Activated CD8-positive, alpha-beta T cell treated with anti-CD3 and anti-CD28 coated beads, Interleukin-2, amount 10 ng/mL, durations not matched to agents 7 days and 5 days (primary cell): ENCODE measurements at places on chromosomes 2 and 18. TPM values are rescaled to one million over a fixed set of nuclear protein-coding genes. Genes with fewer than 3 reads are reported as not detected.

DNA sequence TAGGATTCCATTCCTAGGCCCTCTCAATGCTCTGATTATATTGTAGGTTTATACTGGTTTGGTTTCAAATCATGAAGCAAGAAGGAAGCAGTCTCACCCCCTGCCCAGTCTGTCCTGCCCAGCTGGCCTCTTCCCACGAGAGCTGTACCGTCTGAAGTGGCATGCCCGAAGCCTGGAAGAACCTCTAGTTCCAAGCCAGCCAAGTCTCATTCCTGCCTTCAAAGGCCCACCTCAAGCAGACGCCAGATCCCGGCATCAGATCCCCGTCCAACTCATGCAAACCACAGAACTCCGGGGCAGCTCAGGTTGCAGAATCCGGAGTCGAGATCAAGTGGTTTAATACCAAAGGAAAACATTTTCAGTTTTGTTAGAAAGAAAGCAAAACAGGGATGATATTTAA, 234.4 kb downstream of the LPIN1 start:
- no peaks in the 10 kb centered on the region for H3K4me1 ChIP-seq
- no peaks in the 10 kb centered on the region for H3K36me3 ChIP-seq
- H3K27me3 ChIP-seq: no peaks in the 10 kb centered on the region
- DNase-seq: no peak
- no peak overlapping the region for H3K4me3 ChIP-seq
- no peak overlapping the region for H3K27ac ChIP-seq

DNA sequence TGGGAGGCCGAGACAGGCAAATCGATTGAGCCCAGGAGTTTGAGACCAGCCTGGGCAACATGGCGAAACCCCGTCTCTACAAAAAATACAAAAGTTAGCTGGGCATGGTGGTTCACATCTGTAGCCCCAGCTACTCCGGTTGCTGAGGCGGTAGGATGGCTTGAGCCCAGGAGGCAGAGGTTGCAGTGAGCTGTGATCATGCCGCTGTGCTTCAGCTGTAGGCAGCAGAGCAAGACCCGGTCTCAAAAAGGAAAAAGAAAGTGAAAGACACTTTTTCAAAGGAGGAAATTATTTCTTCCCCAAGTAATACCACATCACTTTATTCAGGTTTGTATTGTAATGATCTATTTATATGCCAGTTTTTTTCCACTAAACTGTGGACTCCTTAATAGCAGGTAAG, 35.7 kb upstream of the TAF4B start:
- H3K4me1 ChIP-seq: peaks cover 10% of the 10 kb centered on the region
- no peaks in the 10 kb centered on the region for H3K27me3 ChIP-seq
- DNase-seq: peak; percentile 63

DNA sequence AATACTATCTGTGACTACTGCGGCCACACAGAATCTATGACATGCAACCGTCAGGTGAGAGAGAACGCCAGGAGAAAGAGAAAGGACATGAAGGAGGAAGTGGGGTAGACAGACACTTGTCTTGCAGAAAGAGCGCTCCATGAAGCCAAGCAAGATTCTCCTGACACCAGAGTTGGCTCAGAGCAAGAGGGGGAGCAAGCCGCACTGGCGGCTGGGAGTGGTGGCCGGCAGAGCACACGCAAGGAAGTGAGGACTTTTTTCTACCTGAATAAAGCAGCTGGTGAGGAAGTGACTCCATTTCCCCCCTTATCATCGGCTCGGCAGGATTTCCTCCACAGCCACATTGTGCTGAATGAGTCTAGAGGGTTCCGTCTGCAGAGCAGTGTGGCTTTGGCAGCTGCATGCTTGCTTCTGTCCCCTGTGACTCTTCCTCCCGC, 181.6 kb downstream of the BCL2 start:
- peaks cover 67% of the 10 kb centered on the region for H3K36me3 ChIP-seq
- DNase-seq: peak; percentile 75
- peak overlapping the region; percentile 77 for H3K4me3 ChIP-seq
- H3K4me1 ChIP-seq: peaks cover 74% of the 10 kb centered on the region
- no peaks in the 10 kb centered on the region for H3K27me3 ChIP-seq

DNA sequence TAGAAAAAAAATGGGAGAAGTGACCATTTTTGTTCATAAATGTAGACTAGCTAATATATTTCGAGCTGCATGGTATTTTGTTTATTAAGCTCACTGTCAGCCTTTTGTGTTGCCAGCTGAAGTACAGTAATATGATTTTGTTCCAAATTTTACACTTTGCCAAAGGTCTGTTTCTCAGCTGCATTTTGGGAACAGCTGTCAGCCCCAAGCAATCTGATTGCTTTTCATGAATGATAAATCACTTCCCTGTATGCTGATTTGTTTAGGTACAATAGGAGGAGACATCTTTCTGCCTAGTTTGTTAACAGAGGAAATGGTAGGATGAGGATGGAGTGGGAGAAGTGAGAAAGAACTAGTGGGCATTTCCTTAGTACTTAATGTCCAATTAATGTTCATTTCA, 79.3 kb downstream of the NABP1 start:
- no peaks in the 10 kb centered on the region for H3K36me3 ChIP-seq
- peaks cover 4% of the 10 kb centered on the region for H3K4me1 ChIP-seq
- H3K27ac ChIP-seq: no peak overlapping the region
- DNase-seq: no peak
- H3K4me3 ChIP-seq: no peak overlapping the region
- peaks cover 22% of the 10 kb centered on the region for H3K27me3 ChIP-seq

DNA sequence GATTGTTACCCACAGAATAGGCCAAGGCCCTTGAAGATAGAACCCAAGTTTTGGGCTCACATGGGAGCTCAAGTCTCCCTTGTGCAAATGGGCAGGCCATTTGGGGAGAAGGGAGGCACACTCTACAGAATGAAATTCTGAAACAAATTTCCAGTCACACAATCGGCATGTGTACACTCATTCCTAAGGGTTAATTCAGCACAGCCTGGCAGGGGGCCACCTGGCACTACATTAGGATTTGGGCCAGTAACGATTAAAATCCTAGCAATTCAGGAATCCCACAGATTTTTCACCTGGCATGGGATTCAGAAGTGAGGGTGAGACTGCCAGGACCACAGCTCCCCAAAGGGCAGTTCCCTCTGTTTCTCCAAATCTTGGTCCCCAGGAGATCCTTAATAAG, 46.4 kb downstream of the BMP10 start:
- no peak overlapping the region for H3K27ac ChIP-seq
- H3K4me1 ChIP-seq: peaks cover 23% of the 10 kb centered on the region
- no peak for DNase-seq
- no peak overlapping the region for H3K4me3 ChIP-seq
- H3K36me3 ChIP-seq: peaks cover 71% of the 10 kb centered on the region

DNA sequence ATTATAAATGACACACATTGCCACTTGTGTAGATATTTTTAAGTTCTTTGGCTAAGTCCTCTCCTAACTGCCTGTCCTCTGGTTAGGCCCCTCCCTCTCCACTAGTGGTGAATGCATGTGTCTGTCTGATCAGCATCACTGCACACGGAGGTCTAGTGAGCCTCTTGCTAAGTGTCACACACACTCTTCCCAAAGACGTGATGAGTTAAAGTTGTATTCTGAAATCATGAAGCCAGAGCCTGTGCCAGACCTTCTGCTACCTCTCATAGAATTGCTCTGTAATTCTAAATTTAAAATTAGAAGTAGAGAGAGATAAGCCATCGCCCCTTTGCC, 41.3 kb downstream of the RALB start:
- no peaks in the 10 kb centered on the region for H3K27me3 ChIP-seq
- no peak overlapping the region for H3K27ac ChIP-seq
- H3K4me1 ChIP-seq: peaks cover 37% of the 10 kb centered on the region
- peaks cover 63% of the 10 kb centered on the region for H3K36me3 ChIP-seq
- H3K4me3 ChIP-seq: no peak overlapping the region

Gene COL3A1
- not detected for total RNA-seq

DNA sequence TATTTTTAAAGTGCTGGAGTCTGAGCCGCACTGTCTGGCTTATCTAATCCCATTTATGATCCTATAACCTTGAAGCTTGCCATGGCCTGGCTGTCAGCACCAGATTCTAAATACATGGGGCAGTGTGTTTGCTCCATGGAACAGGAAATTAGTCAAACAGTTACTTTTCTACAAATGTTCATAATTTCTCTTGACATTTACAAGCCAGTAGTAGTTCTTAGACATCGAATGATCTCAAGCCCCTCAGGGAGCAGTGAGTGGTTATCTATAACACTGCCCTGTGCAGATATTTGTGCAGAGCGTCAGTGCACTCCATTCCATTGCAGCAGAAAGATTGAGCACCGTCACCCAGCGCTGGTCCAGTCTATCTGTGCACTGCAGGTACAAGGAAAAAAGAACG, 205.2 kb downstream of the AGPS start:
- no peaks in the 10 kb centered on the region for H3K36me3 ChIP-seq
- H3K4me1 ChIP-seq: peaks cover 13% of the 10 kb centered on the region
- peaks cover 13% of the 10 kb centered on the region for H3K27me3 ChIP-seq
- no peak overlapping the region for H3K4me3 ChIP-seq
- DNase-seq: no peak
- no peak overlapping the region for H3K27ac ChIP-seq

Gene EPB41L5
- total RNA-seq: 5.6 TPM

- no peak for DNase-seq
- no peaks in the 10 kb centered on the region for H3K27me3 ChIP-seq
- no peaks in the 10 kb centered on the region for H3K36me3 ChIP-seq
- H3K4me1 ChIP-seq: no peaks in the 10 kb centered on the region
- no peak overlapping the region for H3K27ac ChIP-seq
- no peak overlapping the region for H3K4me3 ChIP-seq
Observed at GRCh38 chr18:4586731-4587130, 131.6 kb upstream of the DLGAP1 start.

GRCh38 chr2:168165985-168166901, 81.2 kb downstream of the STK39 start:
- no peaks in the 10 kb centered on the region for H3K27me3 ChIP-seq
- H3K4me1 ChIP-seq: peaks cover 25% of the 10 kb centered on the region
- DNase-seq: no peak
- no peak overlapping the region for H3K27ac ChIP-seq
- no peak overlapping the region for H3K4me3 ChIP-seq

DNA sequence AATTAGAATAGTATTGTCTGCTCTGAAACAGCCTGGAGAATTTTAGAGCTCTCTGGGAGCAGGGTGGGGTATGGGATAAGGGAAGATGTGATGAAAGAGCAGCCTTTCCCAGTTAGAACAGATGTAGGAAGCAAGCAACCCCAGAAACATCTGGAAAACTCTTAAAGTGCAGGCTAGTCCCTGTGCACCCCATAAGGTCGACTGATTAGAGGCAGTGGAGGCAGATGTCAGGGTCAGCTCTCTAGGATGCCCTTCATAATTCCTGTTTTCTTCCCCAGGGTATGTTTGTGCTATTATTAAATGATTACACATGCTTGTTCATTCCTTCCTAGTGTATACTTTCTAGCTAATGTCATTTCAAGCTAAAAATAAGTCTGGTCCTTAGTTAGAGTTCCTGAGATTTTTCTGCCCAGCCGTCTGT, 41.7 kb downstream of the PTPRM start:
- no peak overlapping the region for H3K4me3 ChIP-seq
- no peaks in the 10 kb centered on the region for H3K27me3 ChIP-seq
- no peak overlapping the region for H3K27ac ChIP-seq
- no peaks in the 10 kb centered on the region for H3K4me1 ChIP-seq
- no peak for DNase-seq

DNA sequence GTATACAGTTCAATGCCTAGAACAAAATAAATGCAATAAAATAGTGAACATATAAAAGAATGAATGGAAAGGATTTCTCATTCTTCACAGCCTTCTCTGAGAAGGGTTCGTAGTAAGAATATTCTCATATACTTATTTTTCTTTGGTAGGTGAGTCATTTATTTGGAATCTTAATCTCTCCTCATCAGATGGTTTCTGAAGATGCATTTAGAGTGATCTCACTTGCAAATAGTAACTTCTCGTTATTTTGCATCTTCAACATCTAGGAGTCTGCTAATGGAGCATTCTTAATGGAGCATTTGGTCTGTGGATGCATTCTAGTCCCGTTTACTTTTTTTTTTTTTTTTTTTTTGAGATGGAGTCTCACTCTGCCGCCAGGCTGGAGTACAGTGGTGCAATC, 3.9 kb downstream of the UBXN4 start:
- H3K4me3 ChIP-seq: no peak overlapping the region
- no peaks in the 10 kb centered on the region for H3K27me3 ChIP-seq
- no peak overlapping the region for H3K27ac ChIP-seq
- no peak for DNase-seq
- H3K4me1 ChIP-seq: peaks cover 35% of the 10 kb centered on the region

DNA sequence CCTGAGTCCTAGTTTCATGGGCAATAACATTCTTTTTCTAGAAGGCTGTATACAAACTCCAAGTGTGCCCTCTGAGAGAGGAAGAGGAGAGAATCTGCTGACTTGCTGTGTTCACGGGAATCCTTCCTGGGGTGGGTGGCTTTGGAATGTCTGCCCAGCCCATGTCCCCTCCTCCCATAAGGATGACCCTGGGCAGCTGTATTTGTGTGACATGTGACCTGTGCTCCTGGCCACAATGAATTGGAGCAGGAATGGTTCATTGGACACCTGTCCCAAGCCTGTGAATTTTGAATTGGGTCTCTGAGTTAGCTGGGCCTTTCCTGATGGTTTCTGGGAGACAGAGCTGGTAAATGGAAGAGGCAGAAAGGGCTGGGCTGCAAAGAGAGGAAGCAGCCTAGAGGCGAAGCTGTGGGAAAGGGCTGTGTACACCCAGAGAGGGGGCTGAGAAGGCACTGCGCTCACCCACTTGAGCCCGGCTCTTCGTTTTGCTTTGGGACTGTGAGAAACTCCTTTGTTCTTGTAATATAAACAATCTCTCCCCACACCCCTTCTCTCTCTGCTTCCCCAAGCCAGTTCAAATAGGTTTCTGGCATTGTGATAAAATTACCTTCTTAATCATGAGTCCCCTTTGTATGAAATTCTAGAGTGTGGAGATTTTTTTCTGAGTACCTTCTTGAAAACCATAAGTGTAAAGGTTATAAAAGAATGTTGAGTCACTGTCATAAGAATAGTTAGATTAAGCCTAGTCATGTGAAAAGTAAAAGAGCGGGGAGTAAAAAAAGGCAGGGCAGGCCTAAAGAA, 49.8 kb downstream of the SLC4A5 start:
- H3K4me1 ChIP-seq: peaks cover 20% of the 10 kb centered on the region
- H3K36me3 ChIP-seq: no peaks in the 10 kb centered on the region
- DNase-seq: no peak
- H3K4me3 ChIP-seq: no peak overlapping the region

Gene TCF4
- 0.26 TPM for total RNA-seq

- no peaks in the 10 kb centered on the region for H3K27me3 ChIP-seq
- no peaks in the 10 kb centered on the region for H3K36me3 ChIP-seq
- DNase-seq: no peak
- no peak overlapping the region for H3K27ac ChIP-seq
- H3K4me3 ChIP-seq: no peak overlapping the region
Observed at GRCh38 chr2:223586261-223586660, 15.9 kb downstream of the SCG2 start.

Gene ANKRD30B
- total RNA-seq: not detected

Gene PRSS56
- total RNA-seq: not detected

- no peaks in the 10 kb centered on the region for H3K27me3 ChIP-seq
- no peaks in the 10 kb centered on the region for H3K36me3 ChIP-seq
- no peaks in the 10 kb centered on the region for H3K4me1 ChIP-seq
- no peak for DNase-seq
- no peak overlapping the region for H3K27ac ChIP-seq
Observed at GRCh38 chr2:132598536-132598935, 71.5 kb downstream of the LYPD1 start.

Gene IL18RAP
- 22.7 TPM for total RNA-seq

Gene SPP2
- not detected for total RNA-seq

GRCh38 chr18:25457601-25458000, 105.6 kb upstream of the ZNF521 start:
- H3K4me3 ChIP-seq: no peak overlapping the region
- no peaks in the 10 kb centered on the region for H3K27me3 ChIP-seq
